ENCODE measurements at places on chromosomes 12 and 14.

DNA sequence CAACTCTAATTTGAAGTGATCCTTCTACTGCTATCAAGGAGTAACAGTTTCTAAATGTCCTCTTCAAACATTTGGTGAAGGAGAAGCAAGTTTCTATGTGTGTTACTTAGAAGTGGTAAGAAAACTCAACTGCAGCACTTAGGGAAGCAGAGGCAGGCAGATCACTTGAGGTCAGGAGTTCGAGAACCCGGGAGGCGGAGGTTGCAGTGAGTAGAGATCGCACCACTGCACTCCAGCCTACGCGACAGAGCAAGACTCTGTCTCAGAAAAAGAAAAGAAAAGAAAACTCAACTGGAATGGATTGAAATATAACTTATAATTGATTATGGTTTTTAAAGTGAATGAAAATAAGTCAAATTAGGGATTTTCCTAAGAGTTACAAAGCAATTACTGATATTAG, 169.7 kb upstream of the ATP2B1 start:
- no peak for DNase-seq

GRCh38 chr12:59079472-59079871, 159.2 kb upstream of the LRIG3 start:
- DNase-seq, result no peak

GRCh38 chr14:30864934-30865333, 9.4 kb upstream of the COCH start:
- no peak for DNase-seq

GRCh38 chr12:69330475-69331473, 17.4 kb upstream of the LYZ start:
- no peak for DNase-seq

DNA sequence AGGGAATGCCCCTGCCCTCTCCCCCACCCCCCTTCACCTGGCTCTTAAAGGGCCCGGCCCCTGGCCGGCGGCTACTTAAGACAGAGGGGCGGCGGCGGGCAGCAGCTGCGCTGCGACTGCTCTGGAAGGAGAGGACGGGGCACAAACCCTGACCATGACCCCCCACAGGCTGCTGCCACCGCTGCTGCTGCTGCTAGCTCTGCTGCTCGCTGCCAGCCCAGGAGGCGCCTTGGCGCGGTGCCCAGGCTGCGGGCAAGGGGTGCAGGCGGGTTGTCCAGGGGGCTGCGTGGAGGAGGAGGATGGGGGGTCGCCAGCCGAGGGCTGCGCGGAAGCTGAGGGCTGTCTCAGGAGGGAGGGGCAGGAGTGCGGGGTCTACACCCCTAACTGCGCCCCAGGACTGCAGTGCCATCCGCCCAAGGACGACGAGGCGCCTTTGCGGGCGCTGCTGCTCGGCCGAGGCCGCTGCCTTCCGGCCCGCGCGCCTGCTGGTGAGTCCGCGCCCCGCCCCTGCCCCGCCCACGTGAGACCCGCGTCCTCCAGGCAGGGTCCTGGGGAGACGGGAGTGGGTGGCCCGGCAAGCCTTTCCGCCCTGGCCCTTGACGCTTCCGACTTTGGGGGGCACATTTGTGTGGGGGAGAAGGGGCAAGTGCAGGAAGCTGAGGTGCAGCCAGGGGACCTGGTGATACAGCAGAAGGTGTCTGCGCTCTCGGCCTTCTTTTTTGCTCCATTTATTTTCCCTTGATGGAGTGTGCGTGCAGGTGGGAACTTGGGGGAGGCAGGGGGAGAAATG, at the start of gene IGFBP6:
Gene IGFBP6, plus strand, starts transcription at position 104 of the 790 bp plus-strand sequence. Its CDS starts 51 bp downstream, at position 155.
- no peak for DNase-seq

DNA sequence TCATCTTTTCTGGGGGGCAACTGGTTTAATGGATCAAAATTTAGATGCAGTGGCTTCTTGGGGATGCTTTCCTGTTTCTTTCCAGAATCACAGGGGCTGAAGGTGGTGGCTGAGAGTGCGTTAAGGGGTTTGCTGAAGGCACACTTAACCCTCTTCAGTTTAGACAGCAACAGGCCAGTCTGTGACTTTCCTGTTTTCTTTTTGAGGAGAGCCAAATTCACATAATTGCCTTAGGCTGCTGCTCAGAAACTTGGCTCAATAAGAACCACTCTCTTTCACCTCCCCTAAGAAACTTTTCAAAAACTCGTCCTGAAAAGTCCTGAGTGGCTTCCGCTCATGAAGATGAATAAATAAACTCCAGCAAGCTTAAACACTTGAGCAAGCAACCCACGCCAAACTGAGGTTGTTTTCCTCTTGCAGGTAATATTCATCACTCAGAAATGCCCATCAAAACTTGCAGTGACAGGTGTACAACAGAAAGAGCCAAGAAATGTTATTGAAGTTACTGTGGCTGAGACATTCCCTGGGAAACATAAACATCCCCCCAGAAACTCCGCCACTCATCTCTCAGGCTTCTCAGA, 510.4 kb downstream of the TMEM132D start:
- no peak for DNase-seq

DNA sequence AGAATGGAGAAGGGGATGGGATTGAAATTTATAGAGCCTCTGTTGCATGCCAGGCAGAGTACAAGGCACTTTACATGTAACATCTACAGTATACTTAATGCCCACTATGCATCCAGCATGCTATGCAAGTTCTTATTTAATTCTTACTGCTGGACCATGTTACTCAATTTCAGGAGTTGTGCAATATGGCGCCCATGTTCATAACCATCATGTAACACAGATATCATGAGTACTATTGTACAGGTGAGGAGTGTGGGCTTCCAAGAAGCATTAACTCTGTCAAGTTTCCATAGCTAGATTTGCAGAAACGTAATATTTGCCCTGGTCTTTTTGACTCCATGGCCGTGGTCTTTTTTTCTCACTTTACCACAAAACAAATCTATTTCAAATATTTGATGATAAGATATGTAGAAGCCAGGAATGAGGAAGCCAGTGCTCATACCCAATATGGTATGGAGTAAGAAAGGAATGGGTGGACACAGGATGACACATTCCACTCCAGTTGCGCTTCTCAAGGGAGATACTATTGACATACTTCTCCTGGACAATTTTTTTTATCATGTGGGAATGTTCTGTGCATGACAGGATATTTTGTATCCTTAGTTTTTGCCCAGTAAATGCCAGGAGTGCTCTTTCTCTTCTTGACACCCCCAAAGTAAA, 191.8 kb downstream of the C12orf75 start:
- DNase-seq, result no peak

DNA sequence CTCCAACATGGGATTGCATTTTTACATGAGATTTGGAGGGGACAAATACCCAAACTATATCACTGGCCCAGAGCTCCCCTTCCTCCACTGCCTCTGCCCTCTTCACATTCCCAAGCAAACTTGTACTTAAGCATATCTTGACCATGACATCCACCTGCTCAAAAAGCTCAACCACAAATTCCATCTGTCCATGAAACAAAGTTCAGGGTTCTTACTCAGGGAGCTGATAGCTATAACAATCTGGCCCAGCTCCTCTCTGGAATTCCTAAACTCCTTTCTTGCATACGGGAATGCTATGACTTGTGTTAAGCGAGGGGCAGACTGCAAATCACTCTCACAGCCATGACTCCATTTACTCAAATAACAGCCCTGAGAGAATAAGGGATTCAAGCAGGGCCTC, 152.1 kb downstream of the GALC start:
- DNase-seq, result no peak

DNA sequence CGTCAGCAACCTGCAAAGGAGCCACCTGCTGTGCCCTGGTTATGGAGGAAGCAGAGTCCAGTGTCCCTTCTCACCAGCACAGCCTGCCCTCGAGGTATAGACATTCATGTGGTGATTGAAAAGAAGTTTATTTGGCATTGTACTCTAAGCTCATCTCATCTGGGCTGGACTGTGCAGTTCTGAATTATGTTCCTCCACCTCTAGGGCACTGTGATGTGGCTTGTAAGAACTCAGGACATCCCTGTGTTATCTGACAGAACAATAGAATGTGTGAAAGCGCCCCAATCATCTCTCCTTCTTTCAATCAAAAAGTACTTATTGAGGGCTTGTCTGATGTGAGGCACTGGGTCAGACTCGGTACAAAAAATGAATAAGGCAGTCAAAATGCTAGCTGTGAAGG, 140.1 kb downstream of the DHRS2 start:
- DNase-seq, result no peak
